ENCODE measurements at places on chromosomes 3 and 15. TPM values are rescaled to one million over a fixed set of nuclear protein-coding genes. Genes with fewer than 3 reads are reported as not detected.

Gene INKA1
- total RNA-seq, result 1.8 TPM

Gene GOLGA8B
- 354 TPM for total RNA-seq

DNA sequence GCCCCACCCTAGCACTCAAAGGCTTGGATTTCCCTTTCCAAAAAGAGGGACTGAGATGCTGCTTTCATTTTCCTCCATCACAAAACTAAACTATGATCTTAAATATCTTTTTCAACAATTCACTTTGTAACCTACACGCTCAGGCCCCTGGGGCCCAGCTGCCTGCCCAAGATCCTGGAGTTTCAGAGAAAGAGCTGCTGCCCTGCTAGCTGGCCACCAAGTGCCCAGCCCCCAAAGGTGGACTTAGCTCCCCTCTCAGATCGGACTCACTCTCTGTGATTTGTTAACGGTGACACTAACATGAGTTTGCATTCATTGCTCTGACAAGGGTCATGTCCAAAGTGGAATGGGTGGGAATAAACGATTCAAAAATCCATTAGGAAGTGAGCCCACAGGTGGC lies 119.6 kb upstream of the SMAD3 start:
- no peaks in the 10 kb centered on the region for H3K4me1 ChIP-seq
- no peak overlapping the region for H3K4me3 ChIP-seq
- DNase-seq, result no peak
- no peaks in the 10 kb centered on the region for H3K36me3 ChIP-seq
- no peak overlapping the region for H3K27ac ChIP-seq

Gene ITIH1
- not detected for total RNA-seq

DNA sequence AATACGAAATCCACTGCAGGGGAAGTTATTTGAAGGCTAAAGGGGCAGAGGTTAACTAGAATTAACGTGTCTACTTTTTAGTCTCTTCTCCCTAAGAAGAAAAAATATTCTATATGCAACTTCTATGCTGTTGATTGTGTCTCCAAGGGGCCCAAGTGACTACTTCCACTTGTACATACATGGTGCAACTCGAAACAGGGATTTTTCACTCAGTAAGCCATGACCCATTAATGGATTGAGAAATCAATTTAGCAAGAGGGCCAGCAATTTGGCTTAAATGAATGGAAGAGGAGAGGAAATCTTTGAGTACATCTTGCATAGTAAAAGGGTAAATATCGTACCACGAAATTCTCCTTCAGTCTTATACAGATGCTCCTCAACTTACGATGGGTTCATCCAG lies 151.1 kb upstream of the HES1 start:
- H3K27me3 ChIP-seq, result no peaks in the 10 kb centered on the region
- no peak for DNase-seq
- H3K27ac ChIP-seq, result no peak overlapping the region
- no peaks in the 10 kb centered on the region for H3K36me3 ChIP-seq
- no peak overlapping the region for H3K4me3 ChIP-seq
- no peaks in the 10 kb centered on the region for H3K4me1 ChIP-seq

DNA sequence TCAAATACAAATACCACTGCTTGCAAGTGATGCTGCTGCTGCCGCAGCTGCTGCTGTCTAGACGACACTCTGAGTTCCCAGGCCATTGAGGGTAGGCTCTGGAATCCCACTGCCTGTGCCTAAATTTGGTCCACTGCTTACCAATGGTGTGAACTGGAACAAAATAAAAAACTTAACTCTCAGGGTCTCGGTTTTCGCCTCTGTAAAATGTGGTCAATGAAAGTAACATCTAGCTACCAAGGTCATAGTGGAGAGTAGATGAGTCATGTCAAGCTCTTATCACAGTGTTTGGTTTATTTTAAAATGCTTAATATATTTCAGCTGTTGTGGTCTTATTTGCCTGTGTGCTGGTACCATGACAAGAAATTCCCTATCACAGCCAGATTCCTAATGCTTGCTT lies 299.3 kb downstream of the CLSTN2 start:
- no peak overlapping the region for H3K27ac ChIP-seq
- no peaks in the 10 kb centered on the region for H3K27me3 ChIP-seq
- no peaks in the 10 kb centered on the region for H3K4me1 ChIP-seq
- no peaks in the 10 kb centered on the region for H3K36me3 ChIP-seq
- H3K4me3 ChIP-seq, result no peak overlapping the region

DNA sequence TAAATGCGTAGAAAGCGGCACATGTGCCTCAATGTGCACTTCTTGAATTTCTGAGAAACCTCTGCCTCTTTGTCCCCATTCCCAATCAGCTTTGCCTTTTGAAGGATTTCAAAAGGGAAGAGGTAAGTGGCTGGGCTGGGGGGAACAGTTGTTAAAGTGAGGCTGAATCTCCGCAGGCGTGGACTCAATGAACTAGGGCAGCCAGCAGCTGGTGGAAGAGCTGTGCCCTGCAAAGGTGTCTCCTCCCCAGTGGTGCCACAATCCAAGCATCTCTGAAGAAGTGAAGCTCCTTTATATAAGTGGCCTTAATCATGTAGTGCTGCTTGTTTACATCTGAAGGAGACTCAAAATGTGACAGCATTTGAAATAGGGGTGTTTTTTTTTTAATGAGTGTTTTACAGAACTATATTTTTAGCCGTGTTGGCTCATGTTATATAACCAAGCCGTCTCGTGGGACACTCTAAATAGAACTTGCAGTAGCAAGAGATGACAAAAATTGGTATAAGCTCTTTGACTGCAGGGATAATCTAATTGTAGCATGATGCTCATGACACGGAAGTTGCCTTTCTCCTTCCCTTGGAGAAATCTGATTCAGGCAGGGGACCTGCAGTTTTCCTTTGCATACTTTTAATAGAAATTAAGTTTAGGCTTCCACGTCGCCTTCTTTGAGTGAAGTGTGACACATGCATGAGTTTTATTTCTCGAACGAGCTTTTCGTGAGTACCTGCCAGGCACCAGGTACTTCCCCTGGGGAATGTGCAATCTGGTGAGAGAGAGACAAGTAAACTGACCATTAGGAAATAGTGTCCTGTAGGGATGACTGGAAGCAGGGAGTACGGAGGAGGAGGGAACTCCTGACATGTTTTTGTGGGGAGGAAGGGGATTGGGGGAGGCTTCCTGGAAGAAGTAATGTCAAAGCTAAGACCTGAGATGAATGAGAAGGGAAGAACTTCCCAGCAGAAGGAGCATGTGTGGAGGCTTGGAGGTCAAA lies 179.7 kb upstream of the BHLHE40 start:
- H3K27ac ChIP-seq, result no peak overlapping the region
- H3K4me1 ChIP-seq, result no peaks in the 10 kb centered on the region
- no peak overlapping the region for H3K4me3 ChIP-seq

DNA sequence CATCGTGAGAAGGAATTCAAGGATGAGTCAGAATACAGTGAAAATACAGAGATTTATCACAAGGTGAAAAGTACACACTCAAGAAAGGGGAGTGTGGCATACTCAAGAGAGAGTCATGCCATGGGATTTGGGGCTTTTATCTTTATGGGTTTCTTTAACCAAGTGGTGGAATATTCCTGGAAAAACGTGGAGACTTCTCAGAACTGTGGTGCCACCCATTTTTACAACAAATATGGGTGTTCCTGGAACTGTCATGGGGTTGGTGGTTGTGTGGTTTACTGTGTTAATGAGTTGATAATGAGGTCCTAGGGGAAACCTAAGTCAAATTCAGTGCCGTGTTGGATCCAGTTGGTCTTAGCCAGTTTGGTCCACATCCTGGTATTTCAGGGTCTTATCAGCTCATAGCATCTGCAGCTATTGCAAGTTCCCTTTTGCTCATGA lies 497.2 kb downstream of the GABRG3 start:
- H3K4me1 ChIP-seq, result no peaks in the 10 kb centered on the region
- DNase-seq, result no peak
- H3K27me3 ChIP-seq, result no peaks in the 10 kb centered on the region
- H3K36me3 ChIP-seq, result no peaks in the 10 kb centered on the region
- H3K4me3 ChIP-seq, result no peak overlapping the region

Data from naive thymus-derived CD4-positive, alpha-beta T cell (primary cell).